ENCODE measurements at places on chromosomes 5 and 9. TPM values are rescaled to one million over a fixed set of nuclear protein-coding genes. Genes with fewer than 3 reads are reported as not detected.
A peak's percentile ranks its signal among the peaks of the same experiment; 100 is the strongest.

CXCL14 gene
- total RNA-seq, result 24.7 TPM

DHX29 gene
- 21.0 TPM for total RNA-seq

HBEGF gene
- 4.1 TPM for total RNA-seq

SAPCD2 gene
- total RNA-seq, result 5.6 TPM

KIF4B gene
- not detected for total RNA-seq

CD72 gene
- 4.1 TPM for total RNA-seq

GRCh38 chr5:56964173-56964572, 12.2 kb upstream of the MIER3 start:
- DNase-seq, result no peak
- H3K27ac ChIP-seq, result no peak overlapping the region
- H3K36me3 ChIP-seq, result no peaks in the 10 kb centered on the region
- H3K4me1 ChIP-seq, result no peaks in the 10 kb centered on the region
- no peak overlapping the region for H3K4me3 ChIP-seq

- no peaks in the 10 kb centered on the region for H3K36me3 ChIP-seq
- no peaks in the 10 kb centered on the region for H3K4me1 ChIP-seq
- no peak overlapping the region for H3K27ac ChIP-seq
These were observed 27.4 kb upstream of the GCNT1 start for GRCh38 chr9:76431601-76432000.

DNA sequence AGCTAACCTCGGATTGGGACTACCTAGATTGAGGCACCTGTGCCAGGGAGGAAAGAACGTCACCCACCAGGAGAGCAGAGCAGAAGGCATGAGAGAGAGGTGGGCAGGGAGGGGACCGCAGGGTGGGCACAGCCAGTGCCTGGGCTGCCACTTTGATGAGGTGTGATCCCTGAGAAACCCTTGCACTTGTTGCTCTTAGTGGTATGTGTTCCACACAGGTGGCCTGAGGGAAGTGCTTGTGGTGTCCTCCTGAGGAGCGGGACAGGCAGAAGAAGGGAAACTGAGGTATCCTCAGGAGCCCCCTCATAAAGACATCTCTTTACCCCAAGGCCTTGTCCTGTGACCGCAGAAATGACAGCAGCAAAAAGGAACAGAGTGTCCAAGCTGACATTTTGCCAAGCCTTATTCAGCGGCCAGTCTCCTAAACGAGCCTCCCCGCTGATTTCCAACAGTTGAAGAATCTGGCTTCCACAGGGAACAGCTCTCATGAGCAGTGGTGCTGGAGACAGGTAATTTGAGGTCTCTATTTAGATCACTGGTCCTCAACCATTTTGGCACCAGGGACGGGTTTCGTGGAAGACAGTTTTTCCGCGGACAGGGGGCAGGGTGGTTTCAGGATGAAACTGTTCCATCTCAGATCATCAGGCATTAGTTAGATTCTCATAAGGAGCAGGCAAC, 82.4 kb downstream of the FOXD1 start:
- no peak for DNase-seq
- no peaks in the 10 kb centered on the region for H3K36me3 ChIP-seq
- no peak overlapping the region for H3K4me3 ChIP-seq
- no peak overlapping the region for H3K27ac ChIP-seq
- H3K4me1 ChIP-seq, result no peaks in the 10 kb centered on the region

DNA sequence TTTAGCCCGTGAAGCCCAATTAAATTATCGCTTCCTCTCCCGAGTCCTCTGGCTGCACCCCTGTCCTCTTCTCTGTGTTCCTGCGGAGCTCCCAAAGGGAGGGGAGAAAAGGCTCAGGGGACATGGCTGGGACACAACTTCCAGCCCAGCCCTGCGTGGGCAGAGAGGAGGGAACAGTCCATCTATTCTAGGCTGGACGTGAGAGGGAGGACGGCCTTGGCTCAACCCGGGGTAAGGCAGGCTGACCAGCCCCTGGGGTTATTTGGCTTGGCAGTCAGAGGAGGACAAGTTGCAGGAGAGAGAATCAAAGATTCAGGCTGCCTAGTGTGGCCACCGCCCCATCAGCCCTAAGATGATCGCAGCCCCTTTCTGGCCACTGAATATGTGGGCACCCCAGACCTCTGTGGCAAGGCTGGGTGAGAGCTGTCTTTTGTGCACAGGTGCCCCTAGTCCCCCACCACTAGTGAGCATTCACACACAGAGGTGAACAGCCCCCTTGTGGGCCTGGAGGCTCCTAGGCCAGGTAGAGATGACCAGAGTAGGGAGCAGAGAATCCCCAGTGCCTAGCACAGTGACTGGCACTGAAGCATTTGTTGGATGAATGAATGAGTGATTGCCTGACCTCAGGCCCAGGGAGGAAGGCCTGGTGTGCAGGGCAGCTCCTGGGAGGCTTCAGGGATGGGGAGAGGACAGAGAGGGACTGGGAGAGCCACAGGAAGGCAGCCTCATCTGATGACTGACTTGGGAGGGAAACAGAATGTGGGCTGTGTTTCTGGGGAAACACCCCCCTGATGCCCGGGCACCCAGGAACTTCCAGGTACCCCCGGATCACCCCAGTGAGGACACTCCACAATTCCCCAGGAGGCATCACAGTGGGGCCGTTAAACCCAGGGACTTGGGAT, 133.9 kb downstream of the C9orf50 start:
- H3K27me3 ChIP-seq, result no peaks in the 10 kb centered on the region
- peak overlapping the region; percentile 98 for H3K27ac ChIP-seq
- H3K36me3 ChIP-seq, result no peaks in the 10 kb centered on the region
- no peak overlapping the region for H3K4me3 ChIP-seq
- peaks cover 58% of the 10 kb centered on the region for H3K4me1 ChIP-seq
- DNase-seq, result no peak
